ENCODE measurements at places on chromosomes 11 and 22. TPM values are rescaled to one million over a fixed set of nuclear protein-coding genes. Genes with fewer than 3 reads are reported as not detected.

The DSCAML1 gene
- total RNA-seq = 2.6 TPM

The CNTN5 gene
- total RNA-seq = 2.3 TPM

The F2 gene
- total RNA-seq = not detected

The LRRC74B gene
- total RNA-seq = 0.18 TPM

DNA sequence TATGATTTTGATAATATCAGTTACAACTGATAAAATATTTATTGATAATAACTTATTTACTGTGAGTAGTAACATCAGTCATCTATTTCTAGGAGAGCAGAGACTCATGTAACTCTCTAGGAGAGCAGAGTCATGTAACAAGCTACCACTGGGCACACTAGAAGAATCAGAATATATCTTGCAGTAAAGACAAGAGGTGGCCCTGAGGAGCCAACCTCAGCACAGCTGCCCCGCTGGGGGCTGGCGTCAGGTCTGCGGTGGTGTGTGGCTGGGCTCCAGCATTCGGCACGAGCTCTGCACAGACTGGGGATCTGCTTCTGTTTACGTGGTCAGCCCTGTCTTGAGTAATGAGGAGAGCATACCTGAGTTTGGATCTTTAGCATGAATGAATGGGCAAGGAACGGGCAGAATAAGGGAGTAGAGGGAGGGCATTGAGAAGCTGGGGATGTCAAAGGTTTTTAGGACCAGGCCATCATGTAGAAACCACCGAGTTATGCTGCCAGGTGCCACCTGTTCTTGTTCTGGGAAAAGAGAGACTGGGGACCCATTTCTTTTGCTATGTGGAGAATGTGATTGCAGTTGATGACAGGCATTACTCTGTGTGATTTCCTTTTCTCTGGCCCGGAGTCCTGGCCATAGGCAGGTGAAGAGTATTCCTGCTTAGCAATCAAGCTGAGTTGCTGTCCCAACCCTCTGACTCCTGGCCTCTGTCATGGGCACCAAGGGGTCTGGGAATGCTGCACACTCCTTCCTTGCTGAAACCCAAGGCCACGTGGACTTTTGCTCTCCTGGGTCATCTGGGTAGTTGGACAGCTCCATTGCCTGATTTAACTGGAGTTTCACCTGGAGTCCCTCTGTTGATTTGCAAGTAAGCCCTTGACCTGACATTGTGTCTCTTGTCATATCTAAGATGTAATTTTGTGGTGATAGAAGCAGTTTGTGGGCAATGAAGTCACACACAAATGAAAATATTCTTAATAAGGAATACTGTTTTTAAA lies 50.9 kb upstream of the HEPHL1 start:
- no peak for DNase-seq

- DNase-seq = no peak
These were observed 17.9 kb downstream of the RTN3 start for GRCh38 chr11:63698976-63699733.

GRCh38 chr22:38830026-38830844 lies 13.6 kb downstream of the NPTXR start:
- no peak for DNase-seq

- DNase-seq = no peak
These were observed 5.8 kb upstream of the ZNF74 start for GRCh38 chr22:20388200-20388599.
